GM13977 (cell line): ENCODE measurements at places on chromosomes 12 and 14.
A peak's percentile ranks its signal among the peaks of the same experiment; 100 is the strongest.

- DNase-seq, result no peak
These were observed 60.0 kb downstream of the NCOR2 start for GRCh38 chr12:124507188-124508109.

DNA sequence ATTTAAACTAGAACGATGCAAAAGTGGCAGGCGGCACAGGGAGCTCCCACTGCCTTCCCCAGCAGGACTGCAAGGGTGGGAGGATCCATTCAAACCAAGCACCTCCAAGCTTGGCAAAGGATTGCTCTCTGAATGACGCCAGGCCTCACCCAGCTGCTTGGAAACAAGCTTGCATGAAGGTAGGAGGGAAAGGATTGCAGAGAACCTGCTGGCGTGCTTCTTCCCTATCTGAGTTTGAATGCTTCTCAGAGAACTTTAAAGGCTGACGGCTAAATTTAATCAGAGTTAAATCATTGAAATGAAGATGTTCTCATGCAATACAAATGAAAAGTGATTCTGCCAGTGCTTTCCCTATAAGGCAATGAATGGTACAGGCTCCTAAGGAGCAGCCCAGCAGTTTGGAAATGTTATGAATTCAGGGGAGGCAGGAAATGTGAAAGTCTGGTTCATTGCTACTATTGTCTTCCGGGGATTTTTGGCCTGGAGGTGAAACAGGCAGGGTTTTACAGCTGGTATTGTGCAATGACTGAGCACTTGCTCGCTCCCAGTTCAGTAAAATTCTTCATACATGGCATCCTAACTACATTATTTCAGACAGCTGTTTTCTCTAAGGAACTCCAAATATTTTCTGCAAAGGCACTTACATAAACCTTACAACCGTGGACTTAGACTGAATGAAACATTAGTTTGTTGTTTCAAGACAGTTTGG, 31.9 kb upstream of the DUSP6 start:
- DNase-seq, result no peak

DNA sequence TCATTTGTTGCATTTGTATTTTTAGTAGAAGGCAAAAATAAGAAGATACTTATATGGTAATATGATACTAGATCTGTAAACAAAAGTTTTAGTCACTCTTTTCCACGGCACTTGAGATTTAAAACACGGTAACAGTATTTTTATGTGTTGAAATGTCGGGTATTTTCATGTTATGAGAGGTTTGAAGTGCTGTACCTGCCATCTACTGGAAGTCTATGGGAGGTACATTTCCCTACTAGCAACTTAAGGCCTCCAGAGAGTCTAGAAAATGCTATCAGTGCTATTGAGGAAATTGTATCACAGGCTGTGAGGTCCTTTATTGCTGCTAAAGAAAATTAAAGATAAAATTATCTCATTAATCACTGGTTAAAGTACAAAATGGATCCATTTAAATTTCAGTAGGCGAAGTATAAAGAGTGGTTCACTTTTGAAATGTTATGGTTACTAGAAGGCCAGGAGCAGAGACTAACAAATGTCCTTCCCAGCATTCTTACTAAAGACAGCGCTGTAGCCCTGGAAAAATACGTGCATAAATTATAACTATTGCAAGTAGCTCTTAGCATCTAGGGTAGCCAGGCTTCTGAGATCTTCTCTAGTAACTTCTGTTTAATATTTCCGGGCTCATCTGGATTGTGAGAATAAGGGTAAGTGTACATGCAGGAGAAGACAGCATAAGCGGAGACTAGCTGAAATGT, 77.6 kb upstream of the PRKD1 start:
- peak; percentile 10 for DNase-seq

DNA sequence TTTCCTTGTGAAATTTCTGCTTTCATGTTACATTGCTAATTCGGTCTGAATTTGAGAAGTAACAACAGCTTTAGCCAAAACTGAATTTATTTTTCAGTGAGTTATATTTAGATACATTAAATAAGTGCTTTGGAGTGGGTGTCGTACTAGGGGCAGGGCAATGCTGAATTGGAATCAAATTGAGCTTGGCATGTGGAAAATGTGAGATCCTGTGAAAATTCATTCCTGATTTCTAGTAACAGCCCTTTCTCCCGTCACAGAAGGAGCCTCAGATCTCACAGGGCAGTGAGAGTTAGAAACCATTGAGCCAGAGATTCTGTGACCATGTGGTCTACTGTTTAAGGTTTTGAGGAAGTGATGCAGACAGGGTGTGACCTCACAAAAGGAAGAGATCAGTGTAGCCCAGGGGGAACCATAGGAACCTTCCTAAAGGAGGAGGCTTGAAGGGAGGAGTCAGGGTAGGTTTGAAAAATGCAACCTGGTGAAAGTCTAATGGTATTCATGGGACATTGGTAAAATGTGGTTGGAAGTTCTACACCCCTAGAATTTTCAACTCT, 1136.8 kb downstream of the AACS start:
- DNase-seq, result no peak

- DNase-seq, result no peak
These were observed 17.3 kb upstream of the TIGAR start for GRCh38 chr12:4303750-4304149.

DNA sequence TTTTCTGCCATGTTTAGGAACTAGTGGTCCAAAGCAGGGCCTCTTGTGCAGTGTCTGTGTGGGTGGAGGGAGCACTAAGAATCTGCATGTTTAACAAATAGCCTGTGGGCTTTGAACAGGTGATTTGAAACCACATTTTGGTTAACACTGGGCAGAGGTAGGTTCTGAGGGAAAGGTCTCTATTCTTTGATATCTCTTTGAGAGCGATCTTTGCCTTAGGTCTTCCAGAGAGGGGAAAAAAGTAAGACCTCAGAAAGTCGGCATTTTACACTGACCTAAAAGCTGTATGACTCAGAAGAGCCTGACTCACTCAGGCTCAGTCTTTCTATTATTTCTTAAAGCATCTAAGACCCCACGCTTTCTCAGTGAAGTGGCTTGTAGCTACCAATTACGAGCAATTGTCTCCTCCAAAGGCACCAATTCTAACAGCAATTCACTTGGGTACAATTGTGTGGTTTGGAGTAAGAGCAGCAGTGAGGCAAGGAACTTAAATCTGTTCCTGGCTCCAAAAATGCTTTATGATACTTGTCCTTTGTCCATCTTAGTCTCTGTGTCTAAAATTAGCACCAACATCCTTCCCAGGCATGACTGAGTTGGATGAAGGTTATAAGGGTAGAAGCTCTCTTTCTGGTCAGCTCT, 8.8 kb downstream of the EIF2B2 start:
- no peak for DNase-seq

DNA sequence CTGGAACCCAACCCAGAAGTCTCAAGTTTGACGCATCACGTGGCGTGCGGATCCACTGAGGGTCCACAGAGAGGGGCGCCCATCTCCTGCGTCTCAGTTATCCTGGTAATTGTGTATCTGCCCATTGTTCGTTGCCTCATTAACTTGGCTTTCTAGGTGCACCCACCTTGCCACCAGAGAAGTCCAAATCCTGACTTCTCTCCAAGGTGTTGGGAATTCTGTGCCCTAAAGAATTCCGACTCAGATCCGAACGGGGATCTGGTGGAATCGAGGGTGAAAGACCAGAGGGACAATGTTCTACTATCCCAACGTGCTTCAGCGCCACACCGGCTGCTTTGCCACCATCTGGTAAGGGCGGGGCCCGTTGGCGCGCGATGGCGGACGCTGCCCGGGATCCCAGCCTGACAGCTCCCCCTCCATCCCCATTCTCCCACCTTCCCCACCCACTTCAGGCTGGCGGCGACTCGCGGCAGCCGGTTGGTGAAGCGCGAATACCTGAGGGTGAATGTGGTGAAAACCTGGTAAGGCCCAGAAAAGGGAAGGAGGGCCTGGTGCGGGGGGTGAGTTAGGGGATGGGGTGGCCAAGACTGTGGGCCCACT, 481 bp downstream of the REC8 start:
- DNase-seq, result no peak

GRCh38 chr12:38601949-38602348, 285.4 kb downstream of the ALG10B start:
- DNase-seq, result no peak

GRCh38 chr12:117255386-117255785, 65.1 kb upstream of the FBXO21 start:
- DNase-seq, result no peak

- no peak for DNase-seq
These were observed 5.0 kb downstream of the HDAC7 start for GRCh38 chr12:47814539-47815170.

GRCh38 chr12:122803937-122804336, 29.6 kb downstream of the CCDC62 start:
- DNase-seq, result no peak

GRCh38 chr12:117444781-117445180, 83.4 kb upstream of the NOS1 start:
- no peak for DNase-seq

- no peak for DNase-seq
These were observed 46.9 kb upstream of the NOS1 start for GRCh38 chr12:117408161-117408791.

- DNase-seq, result no peak
These were observed 58.3 kb upstream of the FRMD6 start for GRCh38 chr14:51593397-51593796.

- DNase-seq, result no peak
These were observed 2.4 kb upstream of the CALCOCO1 start for GRCh38 chr12:53729644-53730043.
